ENCODE measurements at places on chromosomes 6 and 20. TPM values are rescaled to one million over a fixed set of nuclear protein-coding genes. Genes with fewer than 3 reads are reported as not detected.

GRCh38 chr6:141874930-141875602 is 257.7 kb upstream of the GJE1 start:
- DNase-seq, result no peak

DNA sequence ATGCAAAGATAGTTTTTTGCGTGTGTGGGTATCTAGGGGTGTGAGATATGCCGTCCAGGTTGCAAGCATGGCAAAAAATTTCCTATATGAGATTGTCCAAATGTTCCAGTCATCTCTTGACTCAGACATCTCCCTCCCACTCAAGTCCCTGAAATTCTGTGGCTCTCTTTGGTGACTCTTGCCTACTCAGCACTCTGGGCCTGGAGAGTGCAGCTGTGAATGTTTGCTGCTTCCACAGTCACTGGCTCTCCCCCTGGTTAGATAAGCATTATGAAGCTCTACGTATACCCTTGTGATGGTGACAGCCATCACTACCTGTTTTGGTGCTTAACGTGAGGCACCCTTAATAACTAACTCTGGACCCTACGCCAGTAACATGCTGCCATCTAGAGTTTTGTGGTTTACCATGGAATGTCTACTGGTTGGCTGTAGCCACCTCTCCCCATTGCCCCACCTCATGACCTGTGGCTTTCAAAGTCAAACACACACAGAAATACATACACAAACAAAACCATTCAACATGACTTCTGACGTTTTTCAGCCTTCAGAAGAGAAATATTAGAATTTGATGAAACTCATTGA is 621.9 kb upstream of the CITED2 start:
- DNase-seq, result no peak

GRCh38 chr6:32096087-32096393 is 13.1 kb downstream of the TNXB start:
- DNase-seq, result no peak

DNA sequence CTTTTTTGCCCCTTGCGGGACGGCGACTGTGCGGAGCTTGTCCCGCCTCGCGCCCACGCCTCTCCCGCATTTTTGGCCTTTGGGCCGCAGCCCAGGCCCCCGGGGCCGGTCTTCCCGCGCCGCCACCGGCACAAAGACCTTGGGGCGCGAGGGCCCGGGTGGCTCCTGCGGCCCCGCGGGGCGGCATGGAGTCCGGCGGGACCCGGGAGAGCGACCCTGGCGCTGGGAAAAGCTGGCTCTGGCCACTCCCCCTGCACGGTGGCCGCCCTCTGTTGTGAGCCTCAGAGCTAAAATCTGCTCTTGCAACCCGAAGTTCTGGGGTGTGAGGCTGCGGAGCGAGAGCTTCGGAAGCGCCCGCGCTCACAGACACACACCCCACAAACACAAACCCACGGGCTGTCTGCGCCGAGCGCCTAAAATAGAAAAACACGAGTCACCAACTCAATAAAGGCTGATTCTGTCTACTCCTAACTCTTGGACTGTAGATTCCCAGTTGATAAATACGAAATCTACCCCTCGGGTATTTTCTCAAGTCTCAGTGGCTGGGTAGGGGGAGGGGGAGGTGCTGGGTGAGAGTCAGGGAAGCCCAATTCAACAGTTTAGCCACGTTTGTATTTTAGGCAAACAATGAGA is 496 bp upstream of the BEND3 start:
- peak; percentile 54 for DNase-seq

GRCh38 chr6:7218406-7218988 is 94.5 kb downstream of the SSR1 start:
- no peak for DNase-seq

DNA sequence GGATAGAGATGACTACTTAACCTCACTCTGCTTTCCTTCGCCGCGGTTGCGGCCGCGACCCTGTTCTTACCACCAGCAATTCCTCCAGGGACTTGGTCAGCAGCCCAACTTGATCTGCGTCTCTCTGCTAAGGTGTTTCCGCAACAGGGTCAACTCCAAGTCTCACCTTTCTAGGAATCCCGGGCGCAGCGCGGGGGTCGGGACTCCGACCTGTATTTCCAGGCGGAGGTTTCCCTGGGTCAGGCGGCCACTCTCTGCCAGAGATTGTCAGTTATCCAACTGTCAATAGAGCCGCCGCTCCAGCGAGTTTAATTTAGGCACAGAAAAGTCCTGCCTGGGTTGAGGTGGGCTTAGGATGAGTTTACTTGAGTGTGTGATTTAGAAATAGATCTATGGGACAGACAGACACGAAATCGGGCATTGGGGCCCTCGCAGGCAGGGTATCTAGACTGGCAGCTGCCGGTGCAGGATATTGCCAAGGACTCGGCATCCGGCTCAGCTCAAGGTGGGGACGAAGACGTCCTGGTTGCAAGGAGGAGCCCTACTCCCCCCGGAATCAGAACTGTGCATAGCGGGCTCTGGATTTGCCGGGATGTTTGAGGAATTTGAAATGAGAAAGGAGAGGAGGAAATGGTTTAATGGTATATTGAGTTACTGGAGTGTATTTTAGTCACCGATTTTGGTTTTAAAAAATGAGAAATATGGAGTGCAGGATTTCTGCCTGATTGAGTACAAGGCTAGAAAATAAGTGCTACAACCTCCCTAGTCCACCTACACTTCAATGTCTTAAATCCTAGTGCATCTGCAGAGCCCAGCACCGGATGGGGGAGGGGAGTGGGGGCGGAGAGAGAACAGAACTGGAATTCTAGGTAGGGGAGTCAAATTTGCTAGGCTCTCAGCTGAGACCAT is 23.7 kb downstream of the POM121L2 start:
- DNase-seq, result no peak

- no peak for DNase-seq
Observed at GRCh38 chr6:112951829-112952228, 604.7 kb downstream of the RFPL4B start.

The GGTLC1 gene
- total RNA-seq, result 0.43 TPM

The SUPT3H gene
- 9.0 TPM for total RNA-seq

The CDH22 gene
- total RNA-seq, result not detected

The LTA gene
- total RNA-seq, result not detected

The HSPA1A gene
- 385 TPM for total RNA-seq

All from PC-9 (cell line).